CD4-positive, alpha-beta T cell treated with Interleukin-4 for 1 hour (primary cell): ENCODE measurements at places on chromosomes 6 and 20.

- DNase-seq, result peak; percentile 66
Observed at GRCh38 chr6:125995972-125996580, 9.7 kb downstream of the TRMT11 start.

DNA sequence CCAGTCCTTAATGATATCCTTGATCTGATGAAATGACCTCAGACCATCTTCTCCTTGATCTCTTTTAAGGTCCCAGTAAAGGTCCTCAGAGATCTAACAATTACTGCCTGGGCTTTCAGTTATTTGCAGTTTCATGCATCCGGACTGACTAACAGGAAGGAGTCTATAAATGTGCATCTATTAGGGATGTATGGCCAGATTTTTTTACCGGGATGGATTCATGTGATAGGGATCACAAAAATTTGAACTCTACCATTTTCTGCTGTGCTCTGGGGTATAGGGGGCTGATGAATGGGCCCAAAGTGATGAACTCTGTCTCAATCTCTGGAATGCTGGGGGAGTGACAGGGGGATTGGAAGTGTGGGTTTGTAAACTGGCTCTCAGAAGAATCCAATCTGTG lies 36.2 kb upstream of the SCUBE3 start:
- DNase-seq, result no peak

DNA sequence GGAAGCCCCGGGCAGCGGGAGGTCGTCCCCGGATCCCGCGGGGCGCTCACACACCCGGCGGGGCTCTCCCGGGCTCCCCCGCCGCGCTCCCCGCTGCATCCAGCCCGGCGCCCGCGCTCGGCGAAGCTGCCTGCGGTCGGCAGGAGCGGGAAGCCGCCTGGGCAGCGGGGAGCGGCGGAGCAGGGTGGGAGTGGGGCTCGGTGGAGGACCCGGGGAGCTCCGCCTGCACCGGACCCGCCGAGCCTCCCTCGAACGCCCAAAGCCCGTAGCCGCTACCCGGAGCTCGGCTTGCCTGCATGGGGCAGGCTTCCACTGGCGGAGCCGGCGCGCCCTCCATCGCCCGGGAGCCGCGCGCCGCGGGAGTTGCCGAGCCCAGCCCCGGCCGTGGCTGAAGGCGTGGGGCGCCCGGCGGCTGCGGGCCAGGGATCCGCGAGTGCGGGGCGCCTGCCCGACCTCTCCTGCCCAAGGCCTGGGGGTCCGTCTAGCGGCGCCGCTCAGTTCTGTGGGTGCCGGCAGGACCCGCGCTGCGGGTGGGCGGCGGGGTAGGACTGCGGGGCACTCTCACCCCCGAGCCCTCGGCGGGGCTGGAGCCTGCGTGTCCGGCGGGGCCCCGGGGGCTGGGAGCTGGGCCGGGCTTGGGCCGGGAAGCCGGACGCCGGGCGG lies 671 bp downstream of the CDH4 start:
- DNase-seq, result no peak

DNA sequence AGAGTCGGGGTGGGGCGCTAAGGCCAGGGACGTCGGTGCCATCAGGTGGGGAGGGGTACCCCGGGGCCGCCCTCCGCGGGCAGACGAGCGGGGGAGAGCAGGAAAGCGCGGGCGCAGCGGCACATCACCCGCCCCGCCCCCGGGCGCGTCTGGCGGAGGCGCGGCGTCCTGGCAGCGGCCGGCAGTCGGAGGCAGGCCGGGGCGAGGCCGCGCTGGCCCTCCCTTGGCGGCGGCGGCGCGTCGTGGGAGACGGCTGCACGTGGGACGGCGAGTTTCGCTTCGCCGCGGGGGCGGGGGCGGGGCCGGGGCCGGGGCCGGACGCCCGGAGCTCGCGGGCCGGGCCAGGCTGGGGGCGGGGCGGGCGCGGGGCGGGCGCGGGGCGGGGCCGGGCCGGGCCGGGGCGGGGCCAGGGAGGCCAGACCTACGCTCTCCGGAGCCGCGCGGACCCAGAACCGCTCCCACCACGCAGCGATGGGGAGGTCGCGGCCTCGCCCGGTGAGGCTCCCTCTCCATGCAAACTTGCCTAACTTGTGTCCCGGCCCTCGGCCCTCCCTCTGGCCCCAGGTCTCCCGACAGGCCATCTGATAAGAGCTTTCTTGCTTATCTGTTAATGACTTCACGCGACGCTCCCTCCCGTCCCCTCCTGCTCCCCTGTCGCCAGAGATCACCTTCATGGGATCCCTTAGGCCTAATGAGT lies 12.5 kb downstream of the ITPR3 start:
- peak; percentile 68 for DNase-seq

DNA sequence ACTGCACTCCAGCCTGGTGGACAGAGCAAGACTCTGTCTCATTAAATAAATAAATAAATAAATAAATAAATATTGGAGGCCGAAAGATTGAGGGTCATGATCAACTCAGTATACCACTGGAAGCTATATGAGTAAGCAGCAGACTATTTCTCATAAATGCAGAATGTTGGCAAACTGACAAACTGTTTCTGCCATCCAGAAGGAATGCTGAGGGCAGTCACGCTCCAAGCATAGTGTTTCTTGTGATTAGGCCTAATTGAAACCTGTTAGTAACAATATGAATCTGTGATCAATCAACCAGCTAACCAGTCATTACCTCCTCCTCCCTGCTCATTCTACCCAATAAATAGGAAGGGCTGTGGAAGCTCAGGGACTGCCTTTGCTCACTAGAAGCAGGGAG lies 15.2 kb upstream of the KCNK15 start:
- no peak for DNase-seq

DNA sequence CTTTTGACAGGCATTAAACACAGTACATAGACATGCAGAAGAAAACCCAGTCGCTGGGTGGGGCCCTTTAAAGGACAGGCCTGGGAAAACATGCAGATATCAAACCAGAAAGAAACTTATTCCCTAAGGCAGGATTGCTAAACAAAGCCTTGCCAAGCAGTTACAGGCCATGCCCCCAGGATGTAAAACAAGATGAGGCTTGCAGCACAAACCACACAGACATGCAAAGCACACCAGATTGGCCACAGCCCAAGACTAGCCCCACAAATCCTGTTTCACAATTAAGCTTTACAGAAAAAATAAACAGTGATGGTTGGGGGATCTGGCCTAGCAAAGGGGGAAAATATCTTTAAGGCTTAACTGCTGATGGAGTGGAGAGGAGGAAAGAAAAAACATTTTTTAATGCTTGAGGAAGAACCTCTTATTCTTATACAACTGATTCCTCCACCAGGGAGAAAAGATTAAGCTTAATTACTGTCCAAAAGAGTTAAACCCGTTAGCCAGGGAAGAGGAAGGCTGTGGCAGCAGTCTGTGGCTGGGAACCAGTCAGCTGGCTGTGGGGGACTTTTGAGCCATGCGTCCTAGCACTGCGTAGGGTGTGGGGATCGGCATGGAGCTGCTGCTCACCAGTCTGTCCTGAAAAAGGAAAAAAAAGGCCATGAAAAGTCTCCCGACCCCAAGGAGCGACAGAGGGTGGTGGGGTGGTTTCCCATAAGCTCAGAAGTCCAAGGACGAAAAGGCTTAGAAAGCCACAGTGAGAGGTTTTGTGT lies 28.4 kb downstream of the COL19A1 start:
- DNase-seq, result no peak

- DNase-seq, result no peak
Observed at GRCh38 chr20:14721926-14722452, 384.6 kb upstream of the FLRT3 start.

DNA sequence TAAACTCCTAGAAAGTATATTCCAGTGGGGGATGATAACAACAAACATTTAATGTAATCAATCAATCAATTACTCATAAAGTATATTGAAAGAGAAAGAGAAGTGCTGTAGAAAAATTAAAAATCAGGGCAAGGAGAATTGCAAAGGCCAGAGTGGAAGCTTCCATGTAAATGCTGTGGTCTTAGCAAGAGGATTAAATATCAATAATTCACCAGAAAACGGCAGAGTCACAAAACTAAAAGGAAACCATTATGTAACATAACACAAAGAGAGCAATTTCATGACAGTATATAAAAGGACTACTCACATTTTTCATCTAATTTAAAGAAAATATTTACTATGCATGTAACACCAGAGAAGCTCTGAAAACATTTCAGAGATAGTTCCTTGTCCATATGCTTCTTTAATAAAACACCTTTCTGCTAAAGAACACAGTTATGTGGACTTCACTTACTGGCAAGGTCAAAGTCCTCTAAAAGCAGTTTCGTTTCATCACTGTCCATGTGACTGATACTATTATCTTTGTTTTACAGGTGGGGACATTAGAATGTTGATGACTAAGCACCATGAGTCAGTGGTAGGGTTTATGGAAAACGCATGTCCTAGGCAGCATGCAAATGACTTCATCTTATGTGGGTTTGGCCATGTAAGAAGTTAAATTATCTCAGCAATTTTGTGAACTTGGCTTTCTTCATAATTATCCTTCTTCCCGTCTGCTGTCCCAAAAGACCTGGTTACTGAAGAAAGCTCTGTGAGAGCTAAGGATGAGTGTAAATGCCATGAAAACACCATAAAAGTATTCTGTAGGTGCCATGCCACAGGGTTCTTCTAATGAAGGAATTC lies 185.8 kb upstream of the TENT5A start:
- DNase-seq, result no peak

DNA sequence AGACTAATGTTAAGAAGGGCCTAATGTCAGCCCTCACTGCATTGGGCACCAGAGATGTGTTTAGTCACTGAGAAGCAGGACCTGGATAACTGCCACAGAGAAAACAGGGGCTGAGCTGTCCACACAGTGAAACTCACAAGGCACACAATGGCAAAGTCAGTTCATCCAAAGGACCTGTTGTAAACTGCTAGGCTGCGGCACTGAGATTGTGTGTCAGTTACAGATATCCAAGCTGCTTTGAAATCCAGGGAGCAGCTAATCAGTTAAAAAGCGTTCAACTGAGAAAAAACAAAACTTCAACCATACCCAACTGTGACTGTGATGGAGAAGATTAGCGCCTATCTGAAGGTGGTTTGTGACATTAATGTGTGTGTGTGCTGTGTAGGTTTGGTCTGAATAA lies 27.8 kb upstream of the TMEM14A start:
- DNase-seq, result no peak

- no peak for DNase-seq
Observed at GRCh38 chr6:74410630-74411029, 714.6 kb downstream of the CD109 start.

- peak; percentile 17 for DNase-seq
Observed at GRCh38 chr20:4998160-4998651, 3.1 kb downstream of the SLC23A2 start.

DNA sequence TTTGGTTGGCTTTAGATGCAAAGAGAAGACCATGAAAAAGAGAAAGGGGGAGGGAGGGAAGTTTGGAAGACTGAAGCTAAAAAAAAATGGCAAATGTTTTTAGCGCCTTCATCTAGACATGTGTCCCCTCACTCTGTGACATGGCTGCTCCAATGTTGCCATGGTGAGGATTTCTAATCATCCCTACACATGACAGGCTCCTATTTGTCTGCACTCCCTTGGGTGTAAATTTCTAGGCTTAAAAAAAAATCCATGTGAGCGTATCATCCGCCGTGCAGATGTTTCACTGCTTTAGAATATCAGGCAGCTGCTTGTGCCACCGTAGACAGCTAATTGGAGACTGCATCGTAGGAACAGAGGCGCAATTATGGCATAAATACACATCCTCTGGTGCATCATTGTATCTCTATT lies 761.1 kb upstream of the MMS22L start:
- DNase-seq, result no peak

DNA sequence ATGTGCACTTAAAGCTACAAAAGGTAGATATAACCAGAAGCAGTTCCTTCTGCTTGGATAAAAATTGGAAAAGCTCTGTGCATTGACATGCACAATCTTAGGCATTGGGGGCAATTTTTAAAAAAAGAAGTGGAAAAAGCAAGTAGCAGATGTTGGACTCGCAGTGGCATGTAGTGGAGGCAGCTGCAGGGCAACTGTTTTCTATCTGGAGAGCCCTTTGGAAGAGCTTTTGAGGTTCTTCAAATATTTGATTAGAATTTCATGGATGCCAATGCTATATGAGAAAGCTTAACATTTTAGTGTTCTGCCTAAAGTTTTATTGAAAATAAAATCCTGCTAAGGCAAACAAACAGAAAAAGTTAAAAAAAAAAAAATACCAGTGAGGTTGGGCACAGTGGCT lies 388.3 kb upstream of the RNF217 start:
- DNase-seq, result no peak

DNA sequence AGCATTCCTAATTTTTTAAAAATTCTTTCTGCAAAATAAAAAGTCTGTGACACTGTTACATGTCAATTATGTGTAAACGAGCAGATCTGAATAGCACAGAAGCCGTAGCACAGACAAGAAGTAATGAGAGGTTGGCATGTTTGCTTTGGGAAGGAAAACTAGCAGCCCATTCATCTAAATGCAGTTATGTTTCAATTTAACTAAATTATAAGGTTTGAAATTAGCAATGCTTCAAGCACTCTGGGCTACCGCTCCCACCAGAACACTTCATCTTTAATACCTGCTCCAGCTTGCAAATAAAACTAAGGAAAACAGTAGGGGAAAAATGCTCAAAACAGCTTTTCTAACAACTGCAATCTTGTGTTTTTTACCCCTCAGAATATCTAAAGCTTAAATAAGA lies 73.9 kb downstream of the PTPRK start:
- no peak for DNase-seq

DNA sequence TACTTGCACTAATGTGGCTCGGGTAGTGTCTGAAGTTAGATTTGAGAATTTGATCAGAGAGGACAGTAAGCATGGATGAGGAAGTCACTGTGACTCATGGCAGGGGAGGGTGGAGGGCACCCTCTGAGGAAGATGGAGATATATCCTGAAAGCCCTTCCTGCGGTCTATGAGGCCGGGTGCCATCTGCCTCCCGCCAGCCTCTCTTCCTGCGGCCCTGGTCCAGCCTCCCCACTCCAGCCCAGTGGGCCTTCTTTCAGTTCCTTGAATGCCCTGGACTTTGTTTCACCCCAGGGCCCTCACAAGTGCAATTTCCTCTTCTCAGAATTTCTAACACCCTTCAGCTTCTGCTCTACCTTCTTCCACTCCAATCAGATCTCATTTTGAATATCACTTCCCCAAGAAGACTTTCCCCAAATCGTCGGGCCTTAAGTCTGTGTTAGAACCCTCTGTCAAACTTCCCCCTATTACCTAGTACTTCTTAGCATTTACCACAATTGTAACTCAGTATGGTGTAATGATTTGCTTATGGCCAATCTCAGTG lies 20.2 kb upstream of the TNFAIP3 start:
- DNase-seq, result peak; percentile 85

- DNase-seq, result no peak
Observed at GRCh38 chr6:35786810-35787209, 6.0 kb downstream of the CLPSL1 start.

DNA sequence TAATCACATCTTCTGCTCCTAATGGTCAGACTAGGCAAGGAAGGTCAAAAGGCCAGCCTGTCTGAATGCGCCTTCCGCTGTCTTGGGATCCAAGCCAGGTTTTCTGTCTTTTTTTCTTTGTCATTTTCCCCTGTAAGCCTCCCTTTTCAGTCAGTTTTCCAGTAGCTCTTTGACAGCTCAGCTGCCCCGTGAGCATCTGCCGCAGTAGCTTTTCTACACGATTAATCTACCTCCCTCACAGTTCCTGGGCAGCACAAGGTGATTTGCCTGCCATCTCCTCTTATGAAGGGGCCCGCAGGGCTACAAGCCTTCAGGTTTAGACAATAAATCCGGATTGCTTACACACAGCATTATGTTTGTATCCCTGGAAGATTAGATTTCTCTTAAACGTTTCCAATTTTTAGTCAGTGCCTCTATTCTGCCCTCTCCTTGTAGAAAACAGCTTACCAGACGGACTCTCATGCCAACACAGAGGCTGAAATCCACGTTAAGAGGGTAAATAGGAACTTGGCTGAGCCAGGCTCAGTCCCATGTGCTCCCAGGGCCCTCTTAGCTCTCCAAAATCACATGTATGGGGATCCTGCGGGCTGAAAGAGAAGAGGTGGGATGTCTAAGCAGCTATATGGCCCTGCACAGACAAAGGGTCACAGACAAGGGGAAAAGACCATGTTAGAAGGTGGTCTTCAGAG lies 77.2 kb downstream of the LY86 start:
- DNase-seq, result no peak
